Astrocyte of the cerebellum (primary cell): ENCODE measurements at places on chromosomes 11 and 22.

DNA sequence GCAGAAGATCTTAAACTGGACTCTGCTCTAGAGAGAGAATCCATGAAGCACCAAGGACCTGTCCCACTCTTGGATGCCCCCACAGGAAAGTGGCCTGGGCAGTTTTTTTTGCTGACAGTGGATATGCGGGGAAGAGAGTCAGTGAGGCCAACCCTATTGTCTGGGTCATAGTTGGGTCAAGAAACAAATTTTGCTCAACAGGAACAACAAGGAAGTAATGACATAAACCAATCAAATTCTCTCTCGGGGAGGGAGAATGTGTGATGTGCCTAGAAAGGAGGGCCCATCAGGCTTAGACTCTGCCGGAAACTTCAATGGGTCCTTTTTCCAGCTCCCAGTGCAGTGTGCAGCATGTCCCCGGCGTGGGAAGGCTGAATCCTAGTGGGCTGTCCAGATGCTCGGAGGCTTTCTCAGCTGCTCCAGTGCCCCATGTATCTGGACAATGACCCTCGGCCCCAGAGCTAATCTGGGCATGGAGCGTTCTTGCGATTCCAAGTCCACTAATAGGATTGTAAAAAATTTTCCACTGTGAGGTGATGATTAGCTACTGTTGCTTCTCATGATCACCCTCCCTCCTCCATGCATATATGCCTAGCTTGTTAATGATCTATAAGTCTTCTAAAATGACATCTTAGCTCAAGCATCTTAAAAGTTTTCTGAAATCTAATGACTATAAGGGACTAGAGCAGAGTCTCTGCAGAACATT is 101.0 kb downstream of the SNX19 start:
- DNase-seq = no peak

GRCh38 chr11:37560346-37560745 is 962.3 kb upstream of the RAG2 start:
- DNase-seq = no peak

- no peak for DNase-seq
Observed at GRCh38 chr11:83355391-83355790, 69.2 kb upstream of the CCDC90B start.

GRCh38 chr11:6365659-6366058 is 24.6 kb upstream of the SMPD1 start:
- no peak for DNase-seq

DNA sequence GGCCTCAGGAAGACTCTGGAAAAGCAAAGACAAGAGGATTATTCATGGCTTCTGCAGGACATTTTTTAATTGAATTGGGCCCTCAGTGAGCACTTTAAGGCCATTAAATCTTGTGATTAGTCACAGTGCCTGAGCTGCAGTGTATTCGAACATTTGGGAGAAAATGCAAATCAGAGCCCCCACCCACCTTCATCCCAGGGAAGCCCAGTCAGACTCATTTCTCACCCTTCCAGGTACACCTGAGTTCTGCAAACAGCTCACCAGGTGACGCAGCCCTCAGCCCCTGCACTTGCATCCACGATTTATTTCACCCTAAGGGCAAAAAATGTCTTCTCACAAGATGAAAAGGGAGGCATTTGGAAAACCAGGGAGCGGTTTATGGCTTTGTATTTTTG is 128.7 kb downstream of the MPPED1 start:
- DNase-seq = no peak

GRCh38 chr22:22396741-22397291 is 111.7 kb downstream of the ZNF280B start:
- DNase-seq = no peak

DNA sequence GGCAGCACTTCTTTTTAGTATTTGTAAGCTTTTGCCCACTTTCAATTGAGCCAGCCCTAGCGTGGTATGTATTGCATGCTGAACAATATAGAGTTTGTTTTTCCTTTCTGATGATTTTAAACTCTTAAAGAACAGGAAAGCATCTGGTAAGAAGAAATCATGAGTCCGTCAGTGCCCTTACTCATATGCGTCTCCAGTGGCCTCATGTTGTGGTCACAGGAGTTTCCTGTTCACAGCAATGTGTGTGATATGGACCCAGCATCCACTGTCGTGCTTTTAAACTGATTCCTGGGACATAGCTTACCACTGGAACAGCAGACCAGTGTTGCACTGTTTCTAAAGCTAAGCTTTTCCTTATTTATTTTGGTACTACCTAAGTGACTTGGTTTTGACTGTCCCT is 40.1 kb downstream of the BID start:
- no peak for DNase-seq

- peak; percentile 78 for DNase-seq
Observed at GRCh38 chr11:76626921-76627401, 43.6 kb downstream of the LRRC32 start.

DNA sequence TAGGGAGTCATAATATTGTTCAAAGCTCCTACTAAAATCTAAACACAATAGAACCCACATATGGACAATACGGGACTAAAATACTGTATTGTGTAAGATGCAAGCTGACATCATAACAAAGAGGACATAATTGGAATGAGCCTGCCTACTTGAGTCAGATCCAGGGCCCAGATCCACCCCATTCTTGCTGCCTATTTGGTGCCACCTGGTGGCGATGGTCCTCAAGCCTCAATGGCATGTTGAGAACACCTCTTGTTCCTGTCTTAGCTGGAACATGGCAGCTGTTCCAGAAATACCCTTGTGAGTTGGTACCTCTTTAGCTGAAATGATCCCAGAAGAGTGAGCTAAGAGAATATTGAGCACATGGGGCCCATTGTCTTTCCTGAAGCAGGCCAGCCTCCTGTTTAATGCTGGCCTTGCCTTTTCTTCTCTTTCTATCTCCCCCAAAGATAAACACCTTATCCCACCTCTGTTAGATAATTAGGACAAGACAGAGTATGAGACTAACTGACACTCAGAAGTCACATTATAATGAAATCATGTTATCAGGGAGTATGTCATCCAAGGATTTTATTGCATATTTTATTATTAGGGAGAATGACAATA is 680.9 kb upstream of the ANO5 start:
- peak; percentile 40 for DNase-seq

DNA sequence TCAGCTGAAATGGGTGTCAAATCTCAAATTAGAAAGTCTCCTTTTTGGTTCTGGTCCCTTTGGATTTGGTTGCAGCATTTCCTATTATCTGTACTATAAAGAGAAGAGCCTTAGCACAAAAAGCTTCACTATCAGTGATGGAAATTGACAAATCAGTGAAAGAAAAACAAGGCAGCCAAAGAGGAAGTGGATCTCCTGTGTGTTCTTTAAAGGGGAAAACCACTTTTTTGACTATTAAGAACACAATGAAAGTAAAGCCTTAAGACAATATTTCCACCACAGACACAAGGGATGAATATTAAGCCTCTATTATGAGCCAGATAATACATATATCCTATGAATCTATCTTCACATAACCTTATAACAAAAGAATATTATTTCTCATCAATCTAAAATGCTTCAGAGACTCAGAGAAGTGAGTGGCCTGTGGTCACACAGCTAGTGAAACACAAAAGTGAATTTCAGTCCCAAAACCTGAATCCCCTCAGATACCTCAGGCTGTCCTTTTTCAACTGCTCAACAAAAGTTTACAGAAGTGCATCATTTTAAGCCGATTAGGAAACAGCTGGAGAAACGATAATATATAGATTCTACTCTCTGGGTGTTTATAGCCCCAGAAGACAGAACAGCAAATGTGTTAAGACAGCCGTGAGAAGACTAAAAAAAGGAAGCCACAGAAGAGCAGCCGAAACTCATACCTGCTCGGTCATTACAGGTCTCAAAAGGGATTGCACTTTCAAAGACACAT is 24.4 kb upstream of the FSHB start:
- no peak for DNase-seq

DNA sequence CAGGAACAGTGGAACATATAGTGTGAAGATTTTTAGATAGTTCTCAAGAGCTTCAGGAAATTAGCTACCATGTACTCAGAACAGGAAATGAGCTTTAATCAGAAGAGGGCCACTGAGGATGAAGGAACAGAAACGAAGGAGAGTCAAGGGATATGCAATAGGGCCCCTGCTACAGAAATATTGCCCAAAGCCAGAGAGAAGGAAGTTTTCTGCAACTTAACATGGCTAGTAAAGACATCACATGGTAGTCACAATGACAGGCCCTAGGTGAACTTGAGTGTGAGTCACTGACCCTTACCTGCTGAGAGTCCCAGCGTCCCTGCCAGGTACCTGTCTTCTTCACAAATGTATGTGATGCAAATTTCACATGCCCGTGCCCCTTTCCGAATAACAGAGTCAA is 25.2 kb upstream of the CARD16 start:
- no peak for DNase-seq

DNA sequence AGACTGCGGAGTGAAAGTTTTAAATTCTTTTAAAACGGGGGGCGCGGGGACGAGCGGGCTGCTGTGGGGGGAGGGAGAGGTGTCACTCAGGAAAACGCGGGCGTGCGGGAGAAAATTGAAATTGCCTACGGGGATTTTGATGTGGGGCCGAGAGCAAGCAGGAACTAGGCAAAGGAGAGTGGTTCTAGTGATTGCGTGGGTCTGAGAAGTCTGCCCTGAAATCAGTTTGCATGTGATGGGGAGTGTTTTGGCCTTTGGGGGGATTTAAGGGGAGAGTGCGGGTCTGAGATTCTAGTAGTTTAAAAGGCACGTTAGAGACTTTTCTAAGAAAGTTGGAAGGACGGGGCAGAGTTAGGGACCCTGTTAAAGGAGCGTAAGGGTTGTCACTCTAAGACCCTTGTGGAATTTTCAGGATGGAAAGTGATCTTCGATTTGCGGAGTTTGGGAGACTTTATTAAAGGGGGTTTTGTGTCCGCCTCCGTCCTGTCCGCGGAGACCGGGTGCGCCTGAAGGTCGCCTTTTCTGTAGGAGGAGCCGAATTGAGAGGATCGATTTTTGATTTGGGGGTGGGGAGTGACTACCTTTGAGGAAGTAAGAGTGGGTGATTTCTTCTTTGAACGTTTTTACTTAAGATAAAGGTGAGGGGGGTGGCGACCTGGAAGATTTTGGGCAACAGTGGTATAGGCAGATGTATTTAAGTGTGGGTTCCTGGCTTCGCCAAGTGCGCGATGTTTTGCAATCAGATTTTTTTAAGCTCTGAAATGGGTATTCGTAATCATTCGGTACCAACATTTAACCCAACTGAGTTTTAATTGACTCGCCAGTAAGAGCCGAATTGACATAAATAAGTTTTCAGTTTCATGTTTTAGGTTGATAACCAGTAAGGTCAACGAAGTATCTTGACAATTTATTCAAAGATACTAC is 1.1 kb downstream of the EED start:
- no peak for DNase-seq

- DNase-seq = no peak
Observed at GRCh38 chr22:47630741-47631534, 868.5 kb downstream of the TBC1D22A start.
